ENCODE measurements at places on chromosomes 3 and 15.

- no peak for DNase-seq
Measured at GRCh38 chr3:149162007-149162406, 32.6 kb downstream of the HPS3 start.

DNA sequence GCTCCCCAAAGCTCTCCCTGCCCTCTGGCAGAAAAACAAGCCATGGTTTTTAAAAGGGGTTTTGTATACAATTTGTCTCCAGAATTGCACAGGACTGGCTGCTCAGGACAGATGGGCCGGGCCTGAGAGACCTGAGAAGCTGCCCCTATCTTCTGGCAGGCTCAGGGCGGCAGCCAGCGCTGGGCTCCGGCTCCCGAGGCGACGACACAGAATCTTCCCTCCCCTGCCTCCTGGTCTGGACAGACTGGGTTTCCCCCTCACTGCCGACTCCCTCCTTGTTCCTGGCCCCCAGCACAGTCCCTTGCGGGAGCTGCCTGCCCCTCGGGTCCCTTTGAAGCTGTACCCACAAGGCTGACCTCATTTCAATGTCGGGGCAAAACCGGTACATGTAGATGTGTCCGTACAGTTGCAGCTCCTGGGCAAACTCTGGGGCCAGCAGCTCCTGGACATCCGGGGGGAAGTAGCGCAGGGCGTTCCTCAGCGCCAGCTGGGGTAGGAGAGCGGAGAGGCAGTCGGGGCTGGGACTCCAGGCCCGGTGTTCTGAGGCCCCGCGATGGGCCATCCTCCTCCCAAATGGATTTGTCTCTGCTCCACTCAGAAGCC is 7.2 kb downstream of the UROC1 start:
- no peak for DNase-seq

DNA sequence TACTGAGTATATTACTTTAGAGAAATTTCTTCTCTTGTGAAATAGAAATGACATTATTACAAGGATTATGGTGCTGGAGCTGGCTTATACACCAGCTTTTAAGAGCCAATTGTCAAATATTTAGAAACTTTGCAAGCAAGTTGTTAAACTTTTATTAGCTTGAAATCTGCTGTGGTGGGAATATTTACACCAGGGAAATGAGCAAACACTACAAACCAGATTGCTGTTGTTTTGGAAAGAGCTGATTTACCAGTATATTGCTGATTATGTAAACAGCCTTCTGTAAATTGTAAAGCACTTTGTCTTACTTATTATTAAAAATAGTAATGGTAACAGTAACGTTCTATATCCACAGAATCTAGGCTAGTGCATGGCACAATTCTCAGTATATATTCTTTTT is 61.5 kb downstream of the MAP3K13 start:
- DNase-seq, result no peak

- no peak for DNase-seq
Measured at GRCh38 chr3:99504258-99504657, 134.1 kb upstream of the COL8A1 start.

DNA sequence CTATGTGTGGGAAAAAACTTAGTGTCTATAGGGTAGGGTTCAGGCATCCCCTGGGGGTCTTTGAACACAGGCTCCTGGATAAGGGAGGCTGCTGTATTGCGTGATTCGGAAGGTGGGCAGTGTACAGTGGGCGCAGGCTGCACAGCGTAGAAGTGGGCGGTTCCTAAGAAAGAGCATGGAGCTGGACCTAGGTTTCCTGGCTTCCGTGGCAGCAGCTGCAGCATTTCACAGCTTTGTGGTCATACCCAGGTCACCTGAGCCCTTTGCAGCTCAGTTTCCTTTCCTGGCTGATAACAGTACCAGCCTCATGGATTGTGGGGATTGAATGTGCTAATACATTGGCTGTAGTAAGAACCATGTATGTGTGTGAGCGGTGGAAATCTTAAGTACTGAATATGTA is 22.2 kb downstream of the CFAP100 start:
- no peak for DNase-seq

GRCh38 chr3:188559856-188560255 is 405.9 kb downstream of the LPP start:
- no peak for DNase-seq

DNA sequence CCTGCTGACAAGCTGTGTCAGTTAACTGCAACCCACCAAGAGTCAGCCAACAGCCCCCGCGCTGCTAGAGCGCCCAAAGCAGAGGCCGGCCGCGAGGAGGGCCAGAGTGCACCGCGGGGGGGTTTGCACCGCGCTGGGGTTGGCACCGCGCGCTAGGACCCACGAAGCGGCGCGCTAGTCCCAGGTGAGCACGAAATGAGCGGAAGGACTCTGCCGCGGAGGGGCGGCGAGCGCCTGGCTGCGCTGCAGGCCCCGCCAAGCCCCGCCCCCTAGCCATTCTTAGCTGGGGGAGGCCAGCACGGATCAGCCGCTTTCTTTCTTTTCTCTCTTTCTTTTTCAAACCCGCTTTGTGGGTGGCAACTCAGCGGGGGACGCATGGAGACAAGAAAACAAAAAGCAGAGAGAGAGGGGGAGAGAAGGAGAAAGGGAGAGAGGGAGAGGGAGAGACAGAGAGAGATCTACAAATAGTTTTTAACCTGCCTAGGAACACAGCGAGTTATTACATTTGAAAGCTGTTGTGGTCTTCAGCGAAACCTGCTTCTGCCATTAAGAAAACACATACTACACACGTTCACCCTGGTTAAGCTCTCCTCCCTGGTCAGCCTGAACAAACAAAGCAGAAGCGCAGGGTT is 6.9 kb upstream of the FOXB1 start:
- DNase-seq, result peak; percentile 79

GRCh38 chr3:157082305-157082982 is 77.5 kb downstream of the CCNL1 start:
- no peak for DNase-seq

DNA sequence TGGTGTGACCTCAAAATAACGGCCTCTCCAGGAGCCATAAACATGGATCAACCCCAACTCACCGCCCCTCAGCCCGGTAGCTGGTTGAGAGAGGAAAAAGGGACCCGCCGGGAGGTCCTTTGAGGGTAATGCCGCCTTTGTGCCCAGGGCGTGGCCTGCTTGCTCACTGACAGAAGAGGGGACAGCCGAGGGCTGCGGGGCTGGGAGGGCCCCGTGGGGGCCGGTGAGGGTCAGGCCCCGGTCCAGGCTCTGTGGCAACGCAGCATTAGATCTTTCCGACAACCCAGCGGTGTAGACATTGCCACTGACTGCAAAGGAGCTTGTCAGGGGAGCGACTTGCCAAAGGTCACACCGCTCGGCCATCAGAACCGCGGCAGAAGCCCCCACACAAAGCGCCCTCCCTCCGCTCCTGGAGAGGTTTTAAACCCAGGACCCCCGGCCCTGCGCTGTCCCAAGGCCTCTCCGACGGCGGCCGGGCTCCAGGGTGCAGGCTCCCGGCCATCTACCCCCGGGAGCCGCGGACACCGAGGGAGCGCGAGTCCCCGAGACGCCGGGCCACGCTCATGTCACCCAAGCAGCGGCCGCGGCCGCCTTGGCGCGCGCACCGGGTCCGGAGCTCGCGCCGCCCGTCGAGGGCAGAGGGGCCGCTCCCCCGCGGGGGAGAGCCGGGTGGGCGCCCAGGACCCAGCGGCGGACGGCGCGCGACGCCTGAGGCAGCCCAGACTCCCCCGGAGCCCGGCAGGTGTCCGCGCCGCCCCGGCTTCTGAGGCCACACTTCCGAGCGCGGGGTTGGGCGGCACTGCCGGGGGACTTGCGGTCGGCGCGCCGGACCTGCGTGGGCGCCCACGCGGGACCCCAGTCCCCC is 975 bp downstream of the PCSK6 start:
- DNase-seq, result no peak

- DNase-seq, result no peak
Measured at GRCh38 chr3:139439278-139439677, 37.0 kb downstream of the RBP2 start.

DNA sequence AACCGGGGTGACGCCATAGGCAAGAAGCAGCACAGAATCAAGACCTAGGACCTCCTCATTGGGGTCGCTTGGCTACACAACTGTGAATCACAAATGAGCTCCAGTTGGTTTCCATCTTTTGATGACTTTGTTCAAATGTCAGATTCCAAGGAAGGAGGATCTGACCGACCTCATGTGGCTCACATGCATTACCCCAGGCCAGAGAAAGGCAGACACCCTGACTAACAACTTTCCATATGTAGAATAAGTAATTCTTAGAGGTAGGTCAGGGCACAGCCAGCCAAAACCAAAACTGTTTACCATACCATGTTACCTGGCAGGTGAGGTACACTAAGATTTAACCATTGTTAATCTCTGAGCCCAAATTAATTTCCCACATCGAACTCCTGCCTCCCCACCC is 96.5 kb downstream of the CCNL1 start:
- DNase-seq, result no peak
